IMR-90 (cell line): ENCODE measurements at places on chromosomes 6 and 20. TPM values are rescaled to one million over a fixed set of nuclear protein-coding genes. Genes with fewer than 3 reads are reported as not detected.

The UBD gene
- total RNA-seq = not detected in 2 replicates

The SMLR1 gene
- total RNA-seq = not detected in 2 replicates

The TFAP2B gene
- not detected in 2 replicates for total RNA-seq

The SIGLEC1 gene
- not detected in 2 replicates for total RNA-seq

The EDN1 gene
- 5.6 and 8.6 TPM in 2 replicates for total RNA-seq

The NKAPL gene
- total RNA-seq = 0.54 and 0.83 TPM in 2 replicates

The PHACTR1 gene
- not detected in 2 replicates for total RNA-seq

The CTCFL gene
- not detected in 2 replicates for total RNA-seq

The NANP gene
- 7.2 and 10.0 TPM in 2 replicates for total RNA-seq
